Stimulated activated CD8-positive, alpha-beta memory T cell treated with anti-CD3 and anti-CD28 coated beads, Interleukin-2, amount 100 ng/mL, for 1 hour (primary cell): ENCODE measurements at places on chromosomes 6 and 20.

DNA sequence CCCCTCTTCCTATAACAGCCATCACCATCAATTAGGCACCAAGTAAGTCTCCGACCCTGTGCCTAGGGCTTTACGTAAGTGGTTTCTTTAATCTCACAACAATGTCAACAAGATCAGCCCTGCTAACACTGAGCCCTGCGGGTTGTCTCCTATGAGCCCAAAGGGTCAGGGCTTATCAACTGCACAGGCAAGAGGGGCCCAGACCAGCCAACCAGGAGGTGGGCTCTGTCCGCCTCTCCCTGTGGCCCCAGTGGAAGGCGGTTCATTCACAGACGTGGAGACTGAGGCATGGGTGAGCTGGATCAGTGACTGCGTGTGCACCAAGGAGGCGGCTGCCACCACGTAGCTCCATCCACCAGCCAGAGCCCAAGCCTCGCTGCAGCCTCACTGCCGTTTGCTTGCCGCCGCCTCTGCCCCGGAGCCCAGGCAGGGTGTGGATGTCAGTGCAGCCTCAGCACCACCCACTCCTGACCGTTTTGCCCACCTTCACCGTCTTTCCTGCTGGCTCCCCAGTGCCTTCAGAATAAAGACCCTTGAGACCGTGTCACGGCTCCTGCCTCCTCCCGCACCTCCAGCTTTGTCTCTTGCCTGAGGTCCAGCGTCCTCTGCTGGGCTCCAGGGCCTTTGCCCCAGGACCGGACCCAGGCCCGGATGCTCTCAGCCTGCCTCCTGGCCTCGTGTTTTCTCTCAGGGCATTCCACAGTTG lies 78.7 kb downstream of the DLL1 start:
- DNase-seq, result no peak

- no peak for DNase-seq
These were observed 174.3 kb upstream of the TNFAIP3 start for GRCh38 chr6:137692806-137693205.

GRCh38 chr20:6157345-6157744 lies 34.5 kb upstream of the FERMT1 start:
- no peak for DNase-seq

GRCh38 chr6:111572216-111572706 lies 33.4 kb downstream of the TRAF3IP2 start:
- DNase-seq, result no peak

DNA sequence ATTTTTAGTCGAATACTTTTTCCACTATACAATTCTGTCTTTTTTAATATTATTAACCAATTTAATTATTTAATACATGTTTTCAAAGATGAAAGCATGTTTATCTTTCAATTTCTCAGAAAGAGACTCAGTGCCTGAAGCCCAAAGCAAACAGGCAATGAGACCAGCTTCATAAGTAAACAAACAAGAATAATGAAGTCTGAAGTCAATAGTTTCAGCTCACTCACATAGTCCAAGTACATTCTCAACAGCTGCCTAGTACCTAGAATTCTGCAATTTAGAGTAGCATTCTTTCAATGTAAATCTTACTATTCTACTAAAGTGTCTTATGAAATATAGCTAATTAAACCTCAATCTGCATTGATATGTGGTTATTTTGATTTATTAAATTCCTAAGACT lies 626.5 kb upstream of the NRSN1 start:
- no peak for DNase-seq
